Activated effector memory CD4-positive, alpha-beta T cell treated with anti-CD3 and anti-CD28 coated beads, Interleukin-2, amount 50 U/mL, for 16 hours (primary cell): ENCODE measurements at places on chromosomes 7 and 10.

DNA sequence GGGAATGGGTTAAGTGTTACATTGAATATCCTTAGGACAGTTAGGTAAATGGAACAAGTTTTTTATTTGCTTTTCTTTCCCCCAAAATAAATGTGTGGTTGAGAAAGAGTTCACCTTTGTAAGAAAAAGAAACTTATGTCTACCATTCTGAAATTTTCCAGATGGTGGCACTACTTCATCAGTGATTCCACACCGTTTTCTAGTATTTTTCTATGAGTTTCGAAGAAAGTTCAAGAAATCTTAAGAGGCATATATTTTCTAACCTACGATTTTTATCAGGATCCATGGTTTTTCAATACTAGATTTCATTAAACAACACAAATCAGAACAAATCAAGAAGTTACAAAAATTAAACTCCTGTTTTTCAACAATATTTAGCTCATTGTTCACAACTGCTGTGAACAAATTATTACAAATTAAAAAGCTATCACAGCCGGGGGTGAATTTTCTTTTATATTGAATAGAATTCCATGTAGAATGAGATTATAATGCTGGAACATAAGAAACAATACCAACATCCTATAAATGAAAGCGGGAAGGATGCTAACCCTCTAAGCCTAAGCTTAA, 163.1 kb upstream of the NPVF start:
- no peak for DNase-seq

DNA sequence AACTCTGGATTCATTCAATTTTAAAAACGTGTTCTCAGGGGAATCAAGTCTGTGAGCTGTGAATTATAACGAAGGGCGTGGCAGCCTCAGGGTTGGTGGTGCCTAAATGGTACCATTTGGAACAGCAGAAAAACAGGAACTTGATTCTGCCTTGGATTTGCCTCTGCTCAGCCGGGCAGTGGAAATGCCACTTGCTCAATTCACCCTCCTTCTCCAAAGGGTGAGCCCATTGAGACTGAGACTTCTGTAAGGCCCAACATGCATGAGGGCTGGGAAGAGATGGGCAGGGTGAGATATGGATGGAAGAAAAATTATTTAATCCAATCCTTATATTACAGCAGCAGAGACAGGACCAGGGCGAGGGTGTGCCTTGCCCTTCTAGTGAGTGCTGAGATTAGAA, 107.1 kb upstream of the HABP2 start:
- no peak for DNase-seq

- DNase-seq: no peak
These were observed 243.0 kb upstream of the VWC2 start for GRCh38 chr7:49530481-49530880.

- DNase-seq: no peak
These were observed 103.7 kb upstream of the HABP2 start for GRCh38 chr10:113449006-113449695.

GRCh38 chr7:2520761-2521290, 1.3 kb downstream of the LFNG start:
- no peak for DNase-seq

GRCh38 chr7:113071465-113071864, 15.2 kb downstream of the GPR85 start:
- no peak for DNase-seq

GRCh38 chr7:21902240-21902639, 43.5 kb downstream of the CDCA7L start:
- no peak for DNase-seq

DNA sequence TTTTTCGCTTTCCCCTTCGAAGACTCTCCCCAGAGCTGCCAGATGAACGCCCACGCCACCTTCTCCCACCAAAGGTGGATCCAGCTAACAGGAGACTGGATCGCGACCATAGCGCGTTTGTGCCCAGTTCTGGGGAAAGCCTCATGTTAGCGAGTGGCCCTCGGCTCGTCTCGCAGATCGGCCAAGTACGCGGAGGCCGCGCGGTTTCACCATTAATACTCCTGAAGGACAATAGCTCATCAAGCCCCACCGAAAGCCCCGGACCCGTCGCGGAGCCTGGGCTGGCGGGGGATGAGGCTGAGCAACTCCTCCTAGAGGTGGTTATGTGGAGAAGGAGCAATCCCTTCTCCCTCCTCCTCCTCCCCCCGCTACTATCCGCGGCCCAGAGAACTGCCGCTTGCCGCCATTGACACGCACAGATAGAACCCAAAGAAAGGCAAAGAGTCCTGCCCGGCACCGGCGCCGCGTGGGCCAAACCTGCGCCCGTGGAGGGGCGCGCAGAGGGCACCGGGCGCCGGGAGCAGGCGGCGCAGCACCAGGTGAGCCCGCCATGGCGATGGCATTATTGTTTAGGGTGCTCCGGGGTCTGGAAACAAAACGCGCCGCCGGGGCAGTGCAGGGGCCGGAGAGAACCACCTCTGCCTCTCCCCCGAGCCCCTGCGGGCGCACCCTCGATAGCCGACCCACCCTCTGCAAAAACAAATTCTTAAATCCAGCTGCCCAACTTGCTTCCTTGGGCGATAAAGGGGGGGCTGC, at the start of gene MACROH2A2:
TSS of gene MACROH2A2 (plus strand) at position 385 of the 756 bp plus-strand sequence. CDS start 22,813 bp downstream, outside the sequence.
- no peak for DNase-seq

DNA sequence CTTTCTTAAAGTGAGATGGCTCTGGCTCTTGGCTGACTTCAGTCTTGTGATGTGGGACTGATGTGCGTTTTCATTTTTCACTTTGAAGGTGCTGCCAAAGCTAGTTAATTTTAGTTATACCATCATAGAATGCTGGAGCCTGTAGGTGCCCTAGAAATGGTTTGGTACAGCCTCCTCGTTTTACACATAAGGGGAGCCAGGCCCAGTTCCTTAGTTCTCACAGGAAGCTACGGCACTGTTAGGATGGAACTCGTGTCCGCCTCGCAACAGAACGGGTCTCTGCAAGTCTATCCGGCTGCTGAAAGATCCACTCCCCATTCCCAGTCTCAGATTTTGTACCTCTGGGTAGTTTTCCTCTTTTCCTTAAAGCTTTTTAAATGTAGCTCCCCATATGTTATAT, 173.2 kb upstream of the PRPS1L1 start:
- no peak for DNase-seq

GRCh38 chr10:132696204-132696603, 89.7 kb downstream of the NKX6-2 start:
- peak; percentile 17 for DNase-seq

DNA sequence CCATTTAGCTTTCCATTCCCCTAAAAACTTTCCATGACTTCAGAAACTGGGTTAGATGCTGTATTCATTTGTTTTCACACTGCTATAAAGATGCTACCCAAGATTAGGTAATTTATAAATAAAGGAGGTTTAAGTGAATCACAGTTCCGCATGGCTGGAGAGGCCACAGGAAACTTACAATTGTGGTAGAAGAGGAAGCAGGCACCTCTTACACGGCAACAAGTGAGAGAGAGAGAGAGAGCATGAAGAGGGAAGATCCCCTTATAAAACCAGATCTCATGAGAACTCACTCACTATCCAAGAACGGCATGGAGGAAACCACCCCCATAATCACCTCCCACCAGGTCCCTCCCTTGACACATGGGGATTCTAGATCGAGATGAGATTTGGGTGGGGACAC, 336.8 kb downstream of the TFEC start:
- no peak for DNase-seq

- DNase-seq: no peak
These were observed 137.0 kb downstream of the RAMP3 start for GRCh38 chr7:45294559-45294958.

DNA sequence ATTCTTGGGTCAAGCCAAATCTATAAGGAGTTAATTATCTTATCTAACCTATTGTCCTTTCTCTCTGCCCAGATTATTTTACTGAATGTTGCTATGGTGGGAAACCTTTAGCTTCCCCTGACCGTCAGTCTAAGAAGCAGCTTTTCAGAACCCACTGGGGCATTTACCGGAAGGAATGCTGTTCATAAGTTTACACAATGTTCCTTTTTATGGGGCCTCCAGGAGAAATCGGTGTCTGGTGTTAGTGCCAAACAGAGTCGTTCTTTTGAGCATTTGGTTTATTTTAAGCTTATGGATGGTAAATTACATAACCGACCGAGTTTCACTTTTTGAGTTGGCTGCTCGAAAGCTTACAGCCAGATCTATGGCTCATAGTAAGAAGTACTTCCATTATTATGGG, 111.9 kb downstream of the CACNB2 start:
- DNase-seq: no peak

DNA sequence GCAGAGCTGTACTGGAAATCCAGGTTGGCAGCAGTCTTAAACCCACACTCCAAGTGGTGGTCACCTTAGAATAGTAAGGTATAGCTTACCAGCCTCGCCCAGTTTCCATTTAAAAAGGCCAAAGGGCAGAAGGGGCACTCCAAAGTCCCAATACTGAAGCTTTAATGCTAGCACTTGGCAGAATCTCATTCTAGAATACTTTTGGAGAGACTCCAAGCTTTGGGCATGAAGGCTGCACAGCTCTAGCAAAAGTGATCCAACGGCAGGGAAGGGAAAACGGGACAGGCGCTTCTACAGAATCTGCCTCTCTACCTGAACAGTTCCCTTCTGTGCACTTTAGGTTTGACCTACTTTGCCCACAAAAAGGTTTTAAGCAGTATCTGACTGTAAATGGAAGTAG, 19.7 kb downstream of the SMURF1 start:
- DNase-seq: no peak

DNA sequence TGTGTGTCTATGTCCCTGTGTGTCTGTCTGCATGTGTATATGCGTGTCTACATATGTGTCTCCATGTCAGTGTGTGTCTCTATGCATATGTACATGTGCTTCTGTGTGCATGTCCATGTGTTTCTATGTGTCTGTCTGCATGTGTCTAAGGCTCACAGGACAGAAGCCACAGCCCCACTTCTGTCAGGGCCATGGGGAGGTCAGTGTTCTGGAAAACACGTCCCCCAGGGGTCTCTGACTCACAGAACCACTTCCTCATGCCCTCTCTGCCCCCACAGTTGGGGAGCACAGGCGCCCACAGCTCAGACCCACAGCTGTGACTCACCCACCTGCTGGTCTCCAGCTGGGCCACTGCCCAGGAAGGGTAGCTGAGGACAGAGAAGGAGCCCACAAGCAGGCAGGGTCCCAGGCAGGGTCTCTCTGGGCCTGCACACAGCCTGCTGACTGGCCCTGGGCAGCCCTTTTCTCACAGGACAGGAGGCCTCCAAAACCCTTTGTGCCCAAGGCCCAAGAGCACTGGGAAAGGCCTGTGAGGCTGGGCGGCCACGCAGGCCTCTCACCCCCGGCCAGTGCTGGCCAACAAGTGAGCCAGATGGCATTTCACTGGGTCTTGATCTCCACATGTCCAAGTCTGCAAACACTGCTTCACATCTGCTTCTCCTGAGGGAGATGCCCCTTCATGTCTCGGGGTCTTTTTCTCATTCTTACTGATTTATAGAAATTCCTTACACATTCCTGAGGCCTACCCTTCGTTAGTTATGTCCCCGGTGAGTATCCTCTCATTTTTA, 102.9 kb upstream of the FAM20C start:
- DNase-seq: peak; percentile 57

GRCh38 chr10:82498976-82499375, 624.0 kb downstream of the NRG3 start:
- DNase-seq: no peak

DNA sequence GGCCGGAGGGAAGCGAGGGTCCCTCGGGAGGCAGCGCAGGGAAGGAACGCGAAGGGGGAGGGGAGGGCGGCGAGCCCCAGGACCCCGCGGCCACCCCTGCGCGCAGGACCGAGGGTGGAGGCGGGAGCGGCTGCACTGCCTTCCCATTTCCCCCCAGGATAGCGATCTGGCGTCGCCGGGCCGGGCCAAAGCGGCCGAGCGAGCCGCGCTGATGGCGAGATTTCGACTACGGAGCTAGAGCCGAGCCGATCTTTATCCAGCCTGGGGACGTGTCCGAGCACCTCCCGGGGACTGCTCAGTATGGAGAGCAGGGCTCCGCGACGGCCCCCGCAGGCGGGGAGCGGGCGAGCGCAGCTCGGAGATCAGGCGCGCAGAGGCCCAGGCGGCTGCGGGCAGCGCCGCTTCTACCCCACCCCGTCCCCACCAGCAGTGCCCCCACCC, 590 bp upstream of the CRTAC1 start:
- DNase-seq: no peak

- no peak for DNase-seq
These were observed 58.7 kb upstream of the COL1A2 start for GRCh38 chr7:94336009-94336408.

DNA sequence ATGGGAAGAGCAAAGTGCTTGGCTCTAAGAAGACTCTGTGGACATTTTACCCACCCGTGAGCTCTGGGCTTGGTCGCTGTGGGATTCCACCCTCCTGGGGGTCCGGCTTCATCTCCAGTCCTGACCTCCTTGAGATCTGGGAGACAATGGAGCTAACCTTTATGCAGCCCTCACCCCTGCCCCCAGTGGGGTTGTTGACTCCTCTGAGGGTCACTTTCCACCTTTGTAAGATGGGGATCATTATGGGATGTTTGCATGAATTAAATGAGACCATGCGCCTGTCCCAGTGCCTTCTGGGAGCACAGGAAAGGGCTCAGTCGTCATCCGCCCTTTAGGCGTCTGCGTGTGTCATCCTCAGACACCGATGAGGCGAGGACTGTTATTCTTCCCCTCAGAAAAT, 237.2 kb downstream of the SKAP2 start:
- DNase-seq: no peak

DNA sequence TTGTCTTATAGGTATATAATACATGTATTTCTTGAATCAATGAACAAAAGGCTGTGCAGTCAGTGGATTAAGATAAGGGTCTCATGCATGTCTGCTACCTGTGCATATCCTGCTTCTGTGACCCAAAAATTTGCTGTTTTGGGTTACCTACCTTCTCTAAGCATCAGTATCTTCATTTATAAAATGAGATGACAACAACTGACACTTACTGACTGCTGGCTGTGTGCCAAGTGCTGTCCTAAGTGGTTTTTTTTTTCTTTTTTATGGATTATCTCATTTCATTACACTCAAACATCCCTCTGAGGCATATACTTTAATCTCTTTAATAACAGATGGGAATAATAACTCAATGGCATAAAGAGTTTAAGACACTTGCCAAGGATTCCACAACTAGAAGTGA, 2.1 kb downstream of the PDK4 start:
- no peak for DNase-seq

- DNase-seq: no peak
These were observed 191.7 kb upstream of the BET1 start for GRCh38 chr7:94195813-94196212.

GRCh38 chr7:25025218-25025671, 45.3 kb upstream of the OSBPL3 start:
- no peak for DNase-seq

DNA sequence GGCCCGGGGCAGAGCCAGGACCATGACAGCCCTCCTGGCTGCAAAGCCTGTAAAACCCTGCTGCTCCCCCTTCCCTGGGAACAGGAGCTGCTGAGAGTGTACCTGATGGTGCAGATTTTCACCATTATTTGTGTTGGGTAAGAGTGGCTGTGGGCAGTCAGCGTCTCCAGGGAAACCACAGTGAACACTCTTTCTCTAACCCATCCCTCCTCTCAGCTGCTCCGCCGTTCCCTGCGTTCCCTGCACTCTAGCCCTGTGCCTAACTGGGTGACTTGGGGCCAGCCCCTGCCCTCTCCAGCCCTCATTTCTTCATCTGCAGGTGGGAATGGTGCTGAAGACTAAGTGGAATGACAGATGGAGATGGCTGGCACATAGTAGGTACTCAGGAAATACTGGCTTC, 75.9 kb upstream of the PCBD1 start:
- no peak for DNase-seq
